ENCODE measurements at places on chromosomes 4 and X. TPM values are rescaled to one million over a fixed set of nuclear protein-coding genes. Genes with fewer than 3 reads are reported as not detected.

The NSUN7 gene
- 0.73 TPM for total RNA-seq

The FGF16 gene
- not detected for total RNA-seq

The SORCS2 gene
- total RNA-seq = 0.10 TPM

The LDB2 gene
- 0.52 TPM for total RNA-seq

The C4orf36 gene
- total RNA-seq = not detected
